AG10803 (cell line): ENCODE measurements at places on chromosomes 2 and 18.

DNA sequence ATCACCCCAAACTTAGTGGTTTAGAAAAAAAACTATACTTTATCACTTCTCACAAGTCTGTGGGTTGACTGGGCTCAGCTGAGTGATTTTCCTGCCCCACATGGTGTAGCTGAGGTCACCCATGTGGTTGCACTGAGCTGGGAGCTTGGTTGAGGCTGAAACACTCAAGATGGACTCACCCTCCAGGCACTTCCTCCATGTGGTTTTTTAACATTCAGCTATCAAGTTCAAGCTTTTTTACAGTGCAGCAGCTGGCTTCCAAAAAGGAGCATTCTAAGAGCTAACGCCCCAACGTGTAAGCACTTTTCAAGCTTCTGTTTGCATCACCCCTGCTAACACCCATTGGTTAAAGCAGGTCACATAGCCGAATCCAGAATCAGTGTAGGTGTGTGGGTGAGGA, 105.9 kb upstream of the CREB1 start:
- peak; percentile 87 for DNase-seq

DNA sequence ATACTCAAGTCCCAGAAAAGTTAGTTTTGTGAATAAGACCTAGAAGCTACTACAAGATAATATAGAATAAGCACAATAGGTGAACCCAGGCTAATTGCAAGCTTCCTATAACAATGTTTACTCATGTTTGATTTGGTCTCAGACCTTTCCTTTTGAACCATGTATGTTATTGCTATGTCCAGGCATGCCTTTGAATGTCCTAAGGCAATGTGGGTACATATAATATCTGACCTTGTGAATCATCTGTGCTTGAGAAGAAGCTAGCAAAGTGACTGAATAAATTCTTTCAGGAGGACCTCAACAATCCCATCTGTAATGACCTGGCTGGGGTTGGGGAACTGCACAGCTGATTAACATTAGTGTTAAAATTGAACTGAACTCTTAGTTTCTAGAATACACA, 1285.9 kb upstream of the CELF4 start:
- no peak for DNase-seq

GRCh38 chr2:123061534-123061933, 963.6 kb upstream of the CNTNAP5 start:
- no peak for DNase-seq

DNA sequence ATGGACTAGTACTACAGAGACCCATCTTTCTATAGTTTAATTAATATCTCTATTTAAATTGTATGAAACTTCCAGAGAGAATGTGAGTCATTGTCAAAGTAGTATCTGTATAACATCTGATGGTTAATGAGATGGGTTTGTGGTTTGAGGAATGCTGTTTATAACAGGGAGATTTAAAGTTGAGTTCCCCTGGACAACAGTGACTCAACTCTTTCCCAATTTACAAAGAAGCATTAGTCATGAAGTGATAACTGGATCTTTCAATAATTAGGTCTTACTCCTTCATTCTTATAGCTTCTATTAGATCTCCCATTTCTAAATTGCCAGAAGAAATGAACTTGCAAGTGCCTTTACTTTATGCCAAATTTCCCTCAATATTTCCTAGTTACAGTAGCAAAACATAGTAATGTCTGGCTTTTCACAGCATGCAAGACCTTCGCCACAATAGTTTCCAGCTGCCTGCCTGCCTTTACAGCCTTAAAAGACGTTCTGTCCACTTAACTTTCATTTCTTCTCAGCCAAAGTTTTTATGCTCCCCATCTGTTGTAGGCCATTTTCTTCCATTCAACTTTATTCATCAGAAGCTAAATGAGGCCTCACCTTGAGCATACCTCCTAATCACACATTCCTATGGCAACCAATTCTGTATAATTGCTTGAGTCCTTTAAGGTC, 47.7 kb upstream of the WDR75 start:
- peak; percentile 98 for DNase-seq

- DNase-seq: no peak
Observed at GRCh38 chr2:46123013-46123412, 174.2 kb upstream of the EPAS1 start.

- no peak for DNase-seq
Observed at GRCh38 chr2:16203069-16203468, 262.7 kb downstream of the MYCN start.

DNA sequence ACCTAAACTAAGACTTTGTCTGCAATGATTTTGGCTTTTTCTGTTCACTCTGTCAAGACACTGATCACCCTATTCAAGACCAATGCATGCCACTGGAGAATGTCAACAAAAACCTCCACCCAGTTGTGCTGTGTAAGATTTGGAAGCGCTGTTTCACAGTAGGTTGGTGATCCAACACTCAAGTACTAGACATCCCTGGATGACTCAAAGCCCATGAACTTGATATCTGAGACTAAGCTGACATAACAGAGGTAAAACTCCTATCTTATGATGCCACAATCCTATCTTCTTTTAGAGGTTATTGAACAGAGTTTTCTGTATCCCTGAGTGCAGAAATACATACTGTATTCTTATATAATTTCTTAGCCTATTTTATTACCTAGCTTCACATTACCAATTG, 251.3 kb upstream of the ETAA1 start:
- no peak for DNase-seq

GRCh38 chr2:111042261-111042660, 78.5 kb upstream of the BCL2L11 start:
- DNase-seq: no peak
